Peyer's patch (tissue), 4 donors: ENCODE measurements at places on chromosomes 7 and 10.
A peak's percentile ranks its signal among the peaks of the same experiment; 100 is the strongest.

GRCh38 chr7:12025246-12025645 lies 185.8 kb upstream of the TMEM106B start:
- DNase-seq: no peak

DNA sequence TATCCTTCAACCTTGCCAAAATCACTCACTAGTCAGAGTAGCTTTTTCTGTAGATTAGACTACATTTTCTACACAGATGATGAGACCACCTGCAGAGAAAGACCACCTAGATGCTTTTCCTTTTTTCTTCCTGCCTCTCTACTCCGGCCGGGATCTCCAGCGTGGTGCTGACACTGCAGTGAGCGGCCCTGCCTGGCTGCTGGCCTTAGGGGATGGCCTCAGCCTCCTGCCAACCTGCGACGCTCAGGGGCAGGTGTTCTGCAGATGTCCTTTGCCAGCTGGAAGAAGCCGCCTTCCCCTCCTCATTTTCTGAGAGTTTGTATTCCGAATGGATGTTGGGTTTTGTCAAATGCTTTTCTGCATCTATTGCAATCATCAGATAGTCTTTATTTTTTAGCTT lies 43.5 kb upstream of the NKX6-2 start:
- peak; percentile 31 for DNase-seq

DNA sequence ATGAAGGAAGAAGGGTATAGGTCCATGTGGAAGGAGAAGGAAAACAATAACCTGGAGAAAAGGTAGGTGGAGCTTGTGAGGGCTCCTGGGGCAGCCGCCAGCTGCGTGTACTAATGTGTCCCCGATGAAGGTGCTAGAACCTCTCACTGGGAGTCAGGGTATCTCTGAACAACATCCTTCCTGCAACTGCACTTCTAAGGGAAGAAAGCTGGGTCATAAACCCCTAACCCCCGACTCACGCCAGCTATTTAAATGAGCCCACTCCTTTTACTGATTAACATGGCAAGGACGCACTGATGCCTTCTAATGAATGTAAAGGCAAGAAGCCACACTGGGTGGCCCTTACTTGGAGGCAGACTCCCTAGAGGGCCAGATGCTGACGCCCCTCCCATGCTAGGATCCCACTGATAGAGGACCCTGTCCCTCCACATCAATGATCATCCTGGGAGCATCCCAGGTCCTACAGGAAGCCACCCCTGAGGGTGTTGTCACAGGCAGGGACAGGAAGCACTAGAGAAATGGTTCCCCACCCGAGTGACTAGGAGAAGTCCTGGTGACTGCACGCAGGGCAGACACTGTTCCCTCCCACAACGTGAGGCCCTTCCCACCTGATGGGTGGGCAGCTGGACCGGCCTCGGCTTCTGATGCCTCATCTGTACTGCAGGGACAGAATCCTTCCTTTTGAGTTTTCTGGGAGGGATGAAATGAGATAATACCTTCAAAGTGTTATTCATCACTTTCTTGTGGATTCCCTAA lies 20.4 kb downstream of the JCAD start:
- no peak for DNase-seq

DNA sequence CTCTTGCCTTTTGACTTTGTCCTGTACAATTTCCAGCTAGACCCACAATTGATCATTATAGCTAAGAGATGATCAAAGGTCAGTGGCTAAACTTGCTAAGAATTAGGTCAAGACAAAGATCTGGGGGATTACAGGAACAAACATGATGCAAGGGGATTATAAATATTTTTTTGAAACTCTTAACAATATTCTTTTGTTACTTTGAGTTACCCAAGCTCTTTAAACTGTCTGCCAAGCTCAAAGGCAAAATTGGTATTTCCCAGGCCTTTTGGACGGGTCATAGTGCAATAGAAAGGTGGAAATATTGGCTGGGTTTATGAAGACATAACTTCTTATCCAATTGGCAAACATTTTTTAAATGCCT lies 23.4 kb downstream of the TBXAS1 start:
- DNase-seq: no peak

GRCh38 chr10:109929501-109930219 lies 6.3 kb upstream of the XPNPEP1 start:
- no peak for DNase-seq

DNA sequence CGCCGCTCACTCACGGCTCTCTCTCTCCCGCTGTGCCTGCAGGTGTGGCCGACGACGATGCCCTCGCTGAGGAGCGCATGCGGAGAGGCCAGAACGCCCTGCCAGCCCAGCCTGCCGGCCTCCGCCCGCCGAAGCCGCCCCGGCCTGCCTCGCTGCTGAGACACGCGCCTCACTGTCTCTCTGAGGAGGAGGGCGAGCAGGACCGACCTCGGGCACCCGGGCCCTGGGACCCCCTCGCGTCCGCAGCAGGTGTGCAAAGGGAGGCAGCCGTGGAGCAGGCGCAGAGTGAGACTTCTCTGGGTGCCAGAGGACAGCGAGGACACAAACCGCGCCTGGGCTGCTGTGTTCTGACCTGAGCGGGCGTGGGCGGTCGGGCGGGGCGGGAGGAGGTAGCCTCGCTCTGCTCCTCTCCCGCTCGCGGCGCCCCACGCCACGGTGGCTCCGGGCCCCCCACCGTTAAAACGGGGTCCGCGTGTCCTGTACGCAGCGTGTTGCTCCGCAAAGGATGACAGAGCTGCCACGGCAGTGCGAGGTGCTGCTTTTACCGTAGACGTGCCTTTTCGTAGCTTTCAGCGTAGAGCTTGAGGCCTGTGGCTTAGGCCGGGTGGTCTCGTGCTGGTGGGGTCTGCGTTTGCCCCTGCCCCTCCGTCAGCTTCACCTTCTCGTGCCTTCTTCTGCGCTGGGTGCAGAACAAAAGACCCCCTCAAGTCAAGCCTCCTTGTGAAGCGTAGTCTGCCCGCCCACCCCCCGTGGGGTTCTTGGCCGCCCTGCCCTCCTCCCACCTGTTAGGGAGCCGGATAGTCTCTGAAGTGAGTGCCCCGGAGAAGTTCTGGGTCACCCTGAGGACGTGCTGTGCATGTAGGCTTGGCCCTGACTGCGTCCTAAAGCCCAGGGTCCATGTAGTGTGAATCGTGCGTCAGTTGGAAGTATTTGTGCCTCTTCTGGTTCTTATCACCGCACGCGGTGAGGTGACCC lies 73.2 kb downstream of the DNAJB6 start:
- DNase-seq: no peak

DNA sequence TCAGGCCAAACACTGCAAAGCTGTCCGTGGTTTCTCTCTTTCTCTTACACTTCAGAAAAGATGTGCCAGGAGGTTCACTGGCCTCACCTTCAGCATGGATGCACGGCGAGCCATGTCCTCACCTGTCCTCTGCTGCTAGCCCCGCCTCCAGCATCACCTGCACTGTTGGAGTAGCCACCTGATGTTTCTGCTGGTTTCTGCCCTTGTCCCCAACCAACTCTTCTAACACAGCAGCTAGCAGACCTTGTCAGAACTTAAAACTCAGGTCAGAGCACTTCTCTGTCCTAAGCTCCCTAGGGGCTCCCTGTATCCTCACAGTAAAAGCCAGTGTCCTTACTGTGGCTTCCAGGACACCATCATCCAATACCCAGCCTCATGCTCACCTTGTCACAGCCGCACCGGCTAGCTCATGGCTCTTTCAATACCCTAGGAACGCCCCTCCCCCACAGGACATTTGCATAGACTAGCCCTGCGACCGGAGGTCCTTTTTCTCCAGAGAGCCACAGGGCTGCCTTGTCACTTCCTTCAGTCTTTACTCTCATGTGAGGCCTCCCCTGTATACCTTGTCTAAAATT lies 15.2 kb downstream of the PALD1 start:
- peak; percentile 96 for DNase-seq

- no peak for DNase-seq
Measured at GRCh38 chr10:15096661-15097010, 519 bp upstream of the RPP38 start.

DNA sequence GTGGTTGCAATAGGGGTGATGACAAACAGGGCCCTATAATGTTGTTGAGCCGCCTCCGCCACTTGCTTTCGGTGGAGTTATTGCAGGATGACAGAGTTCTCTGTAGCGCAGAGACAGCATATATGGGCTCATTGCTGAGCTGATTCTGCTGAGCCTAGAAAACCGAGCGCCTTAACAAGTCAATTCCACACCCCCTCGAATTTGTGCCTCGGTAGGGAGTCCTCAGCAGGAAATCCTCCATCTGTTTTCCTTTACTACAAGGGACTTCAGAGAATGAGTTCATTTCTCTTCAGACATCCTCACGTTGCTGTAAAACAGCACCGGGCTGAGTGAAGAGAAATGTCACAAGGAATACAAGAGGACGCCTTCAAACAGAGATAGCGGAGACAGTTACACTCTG lies 90.7 kb upstream of the KIAA1217 start:
- DNase-seq: no peak

GRCh38 chr10:109765838-109766237 lies 157.5 kb downstream of the XPNPEP1 start:
- no peak for DNase-seq

GRCh38 chr10:61882621-61883370 lies 18.7 kb upstream of the ARID5B start:
- no peak for DNase-seq

DNA sequence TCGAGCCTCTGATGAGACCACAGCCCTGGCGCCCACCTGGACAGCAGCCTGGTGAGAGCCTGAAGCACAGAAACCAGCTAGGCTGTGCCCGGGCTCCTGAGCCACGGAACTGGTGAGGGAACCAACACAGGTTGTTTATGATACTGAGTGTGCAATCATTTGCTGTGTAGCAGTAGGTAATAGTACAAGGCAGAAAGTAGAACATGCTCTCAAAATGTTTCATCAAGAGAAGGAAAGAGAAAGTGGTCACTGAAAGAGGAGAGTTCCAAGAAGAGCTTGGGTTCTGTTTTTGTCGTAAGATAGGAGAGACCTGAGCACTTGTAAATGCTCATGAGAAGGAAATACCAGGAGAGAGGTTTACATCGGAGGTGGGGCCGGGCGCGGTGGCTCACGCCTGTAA lies 208.2 kb downstream of the FAM107B start:
- peak; percentile 44 for DNase-seq

- peak; percentile 72 for DNase-seq
Measured at GRCh38 chr7:44057849-44058758, 7.3 kb downstream of the PGAM2 start.

DNA sequence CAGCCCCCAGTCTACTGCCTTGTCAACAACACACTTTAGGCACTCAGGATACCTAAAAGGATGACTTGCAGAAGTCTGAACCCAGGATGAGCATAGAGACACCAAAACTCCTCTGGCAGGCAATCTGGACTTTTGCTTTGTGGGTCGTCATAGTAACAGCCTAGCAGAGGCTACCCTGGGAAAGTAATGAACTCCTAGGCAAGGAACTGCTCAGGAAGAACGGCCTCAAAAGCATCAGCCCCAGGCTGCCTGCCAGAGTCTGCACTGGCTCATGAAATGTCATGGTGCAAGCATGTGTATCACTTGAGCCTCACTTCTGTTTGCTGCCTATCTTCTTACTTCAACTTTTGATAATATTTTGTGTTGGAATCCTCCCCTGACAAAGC lies 715.1 kb downstream of the GRID1 start:
- DNase-seq: no peak

- peak; percentile 17 for DNase-seq
Measured at GRCh38 chr7:16989811-16990413, 108.1 kb upstream of the AGR3 start.

GRCh38 chr7:126689037-126689436 lies 563.7 kb downstream of the GRM8 start:
- DNase-seq: no peak

DNA sequence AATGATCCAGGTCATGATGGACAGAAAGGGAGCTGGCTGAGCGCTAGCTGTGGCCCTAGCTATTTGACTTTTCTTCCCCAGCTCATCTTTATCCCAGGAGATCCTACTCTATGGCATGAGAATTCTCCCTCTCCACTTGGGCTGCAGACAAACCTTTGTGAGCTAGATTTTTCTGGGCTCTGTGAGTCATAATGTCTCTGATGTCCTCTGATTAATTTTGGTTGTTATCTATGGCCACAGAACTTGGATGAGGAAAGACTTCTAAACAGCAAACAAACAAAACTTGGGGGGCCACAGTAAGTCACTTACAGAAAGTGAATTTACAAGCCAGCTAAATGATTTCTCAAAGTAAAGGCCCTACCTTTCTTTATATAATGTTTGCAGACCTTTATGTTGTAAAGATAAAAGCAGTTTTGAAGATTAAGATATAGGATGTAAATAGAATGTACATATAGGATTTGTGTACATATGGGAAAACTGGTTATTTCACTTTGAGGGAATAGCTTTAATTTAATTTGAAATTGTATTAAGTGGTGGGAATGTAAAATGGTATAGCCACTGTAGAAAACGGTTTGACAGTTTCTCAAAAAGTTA lies 10.4 kb downstream of the ABLIM1 start:
- no peak for DNase-seq

DNA sequence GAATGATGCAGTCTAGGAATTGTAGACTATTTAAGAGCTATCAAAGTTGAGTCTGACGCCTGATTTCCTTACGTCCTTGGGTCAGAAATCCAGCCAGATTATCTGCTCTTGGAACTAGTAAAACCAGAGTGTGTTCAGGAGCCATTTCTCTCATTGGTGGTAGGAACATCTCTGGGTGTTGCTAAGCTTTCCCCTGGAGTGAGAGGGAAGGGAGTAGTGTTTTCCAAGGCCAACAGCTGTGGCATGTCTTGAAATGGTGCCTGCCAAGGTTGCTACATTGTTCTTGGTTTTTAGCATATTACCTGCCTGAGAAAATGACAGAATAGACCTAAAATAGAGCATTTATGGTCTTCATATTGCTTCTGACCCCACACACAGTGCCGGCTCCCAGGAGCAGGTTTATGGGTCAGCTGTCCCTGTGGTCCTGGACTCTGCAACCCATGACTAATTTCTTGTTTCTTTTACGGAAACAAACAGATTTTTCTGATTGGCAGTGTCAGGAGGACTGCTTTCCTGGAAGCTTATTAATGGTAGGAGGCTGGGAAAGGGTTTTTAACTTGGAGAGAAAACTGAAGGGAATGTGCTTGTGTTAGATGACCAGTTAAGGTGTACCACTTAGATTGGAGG lies 17.5 kb downstream of the GBF1 start:
- DNase-seq: no peak

GRCh38 chr7:140275069-140275965 lies 98.5 kb upstream of the KDM7A start:
- no peak for DNase-seq

- no peak for DNase-seq
Measured at GRCh38 chr10:35910234-35910633, 268.1 kb upstream of the FZD8 start.

- DNase-seq: no peak
Measured at GRCh38 chr10:52525761-52526160, 211.7 kb downstream of the DKK1 start.

DNA sequence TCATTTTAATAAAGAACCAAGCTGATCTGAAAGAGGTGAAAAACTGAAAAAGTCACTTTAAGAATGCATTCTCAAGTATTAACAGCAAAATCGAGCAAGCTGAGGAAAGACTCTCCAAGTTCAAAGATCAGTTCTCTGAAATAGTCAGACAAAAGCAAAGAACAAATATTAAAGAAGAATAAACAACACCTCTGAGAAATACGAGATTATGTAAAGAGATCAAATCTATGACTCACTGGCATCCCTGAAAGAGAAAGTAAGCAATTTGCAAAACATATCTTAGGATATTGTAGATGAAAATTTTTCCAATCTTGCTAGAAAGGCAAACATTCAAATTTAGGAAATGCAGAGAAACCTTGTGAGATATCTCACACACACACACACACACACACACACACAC lies 138.4 kb upstream of the HGF start:
- no peak for DNase-seq

GRCh38 chr10:70376436-70377378 lies 5.7 kb downstream of the LRRC20 start:
- DNase-seq: no peak
